GM23248 (cell line): ENCODE measurements at places on chromosomes 11 and 22. TPM values are rescaled to one million over a fixed set of nuclear protein-coding genes. Genes with fewer than 3 reads are reported as not detected.

- H3K36me3 ChIP-seq: no peaks in the 10 kb centered on the region
- H3K4me3 ChIP-seq: no peak overlapping the region
- no peak for DNase-seq
- no peak overlapping the region for H3K27ac ChIP-seq
- H3K27me3 ChIP-seq: no peaks in the 10 kb centered on the region
Measured at GRCh38 chr22:49514641-49515040, 313.0 kb downstream of the BRD1 start.

Gene SC5D
- total RNA-seq: 25.5 and 32.7 TPM in 2 replicates

DNA sequence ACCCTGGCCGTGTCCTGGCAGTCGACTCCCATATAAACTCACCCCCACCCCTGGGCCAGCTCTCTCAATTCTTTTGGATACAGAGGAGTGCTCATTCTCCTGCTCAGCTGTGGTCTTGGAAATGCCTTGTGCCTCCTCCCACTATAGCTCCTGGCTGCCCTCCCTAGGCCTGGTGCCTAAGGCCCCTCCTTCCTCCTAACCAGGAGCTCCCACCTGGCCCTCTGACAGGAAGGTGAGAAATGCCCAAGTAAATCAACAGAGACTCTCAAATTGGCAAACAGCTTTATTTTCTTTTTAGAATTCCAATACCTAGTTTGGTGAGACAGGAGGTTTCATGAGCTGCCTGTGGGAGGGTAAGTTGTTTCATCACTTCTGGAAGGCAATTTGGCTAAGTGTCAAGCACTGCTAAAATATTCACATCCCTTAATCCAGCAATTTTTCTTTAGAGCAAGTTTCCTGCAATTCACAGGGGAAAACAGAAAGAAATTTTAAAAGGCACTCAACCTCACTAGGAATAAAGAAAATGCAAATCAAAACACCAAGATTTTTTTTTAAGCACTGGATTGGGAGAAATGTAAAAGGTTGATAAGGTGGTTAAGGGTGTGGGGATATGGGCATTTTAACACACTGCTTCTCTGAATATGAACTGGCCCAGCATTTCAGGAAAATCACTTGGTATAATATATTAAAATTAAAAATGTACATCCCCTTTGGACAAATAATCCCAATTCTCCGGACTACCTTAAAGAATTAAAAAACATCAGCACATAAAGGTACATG is 209.7 kb upstream of the ARHGAP20 start:
- peak; percentile 59 for DNase-seq
- no peak overlapping the region for H3K27ac ChIP-seq
- H3K36me3 ChIP-seq: no peaks in the 10 kb centered on the region
- peaks cover 7% of the 10 kb centered on the region; the same call in 1 of the 2 replicates for H3K4me1 ChIP-seq

GRCh38 chr22:19680287-19680881 is 33.9 kb upstream of the SEPTIN5 start:
- DNase-seq: no peak
- peaks cover 18% of the 10 kb centered on the region; the same call in 1 of the 2 replicates for H3K27me3 ChIP-seq
- H3K4me3 ChIP-seq: no peak overlapping the region
- no peaks in the 10 kb centered on the region for H3K36me3 ChIP-seq
- H3K4me1 ChIP-seq: no peaks in the 10 kb centered on the region

Gene PELI3
- 8.1 and 10.5 TPM in 2 replicates for total RNA-seq

DNA sequence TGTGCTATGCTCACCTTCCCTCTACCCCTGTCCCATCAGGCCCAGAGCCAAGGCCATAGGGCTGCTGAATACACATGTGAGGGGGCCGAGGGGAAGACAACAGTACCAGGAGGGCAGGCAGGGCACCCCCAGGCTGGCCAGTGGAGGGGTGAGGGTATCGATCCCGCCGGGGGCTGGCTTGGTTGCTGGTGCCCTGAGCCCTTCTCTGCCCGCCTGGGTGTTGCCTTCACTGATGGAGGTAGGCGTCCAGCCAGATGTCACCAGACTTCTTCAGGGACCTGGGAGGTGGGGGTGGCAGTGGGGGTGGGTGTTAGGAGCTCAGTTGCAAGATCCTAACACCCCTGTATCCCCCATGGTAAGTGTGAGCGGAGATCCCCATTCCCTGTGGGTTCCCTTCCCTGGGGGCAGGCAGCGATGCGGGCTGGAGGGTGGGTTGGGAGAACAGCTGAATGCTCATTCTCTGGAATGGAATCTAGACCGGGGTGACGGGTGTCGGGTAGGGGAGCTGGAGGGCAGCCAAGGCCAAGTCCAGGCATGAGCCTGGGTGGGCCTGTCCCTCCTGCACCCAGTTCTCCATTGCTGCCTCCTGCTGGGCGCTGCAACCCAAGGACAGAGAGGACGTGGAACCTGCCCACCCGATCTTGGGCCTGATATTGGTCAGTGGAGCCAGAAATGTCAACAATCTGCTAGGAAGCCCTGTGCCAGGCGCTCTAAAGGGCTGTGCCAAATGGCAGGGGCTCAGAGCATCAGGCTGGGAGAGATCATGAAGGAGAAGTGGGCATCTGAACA is 17.6 kb downstream of the FADS3 start:
- no peak for DNase-seq
- no peak overlapping the region for H3K27ac ChIP-seq
- H3K4me1 ChIP-seq: peaks cover 4% of the 10 kb centered on the region; the same call in 1 of the 2 replicates

GRCh38 chr22:36830601-36831000 is 13.8 kb upstream of the PVALB start:
- no peak overlapping the region for H3K27ac ChIP-seq
- H3K27me3 ChIP-seq: peaks cover 54% of the 10 kb centered on the region
- no peaks in the 10 kb centered on the region for H3K36me3 ChIP-seq
- DNase-seq: no peak
- no peaks in the 10 kb centered on the region for H3K4me1 ChIP-seq

- no peak overlapping the region for H3K4me3 ChIP-seq
- DNase-seq: no peak
- peaks cover 16% of the 10 kb centered on the region for H3K4me1 ChIP-seq
- no peaks in the 10 kb centered on the region for H3K27me3 ChIP-seq
Measured at GRCh38 chr11:73158356-73159051, 16.4 kb upstream of the FCHSD2 start.

Gene SART1
- total RNA-seq: 27.7 and 38.3 TPM in 2 replicates

- peaks cover 16% of the 10 kb centered on the region for H3K4me1 ChIP-seq
- H3K36me3 ChIP-seq: peaks cover 51% of the 10 kb centered on the region
- no peaks in the 10 kb centered on the region for H3K27me3 ChIP-seq
- DNase-seq: peak; percentile 93
- H3K4me3 ChIP-seq: no peak overlapping the region
Measured at GRCh38 chr22:24325105-24325757, 54.6 kb downstream of the SPECC1L start.

GRCh38 chr22:28743852-28744251 is 2.0 kb downstream of the HSCB start:
- H3K27ac ChIP-seq: no peak overlapping the region
- DNase-seq: no peak
- H3K36me3 ChIP-seq: peaks cover 21% of the 10 kb centered on the region; the same call in 1 of the 2 replicates
- no peak overlapping the region for H3K4me3 ChIP-seq
- H3K27me3 ChIP-seq: no peaks in the 10 kb centered on the region
- 0 out of 2 replicates have a peak, but pooled peaks cover 6% of the 10 kb centered on the region for H3K4me1 ChIP-seq

DNA sequence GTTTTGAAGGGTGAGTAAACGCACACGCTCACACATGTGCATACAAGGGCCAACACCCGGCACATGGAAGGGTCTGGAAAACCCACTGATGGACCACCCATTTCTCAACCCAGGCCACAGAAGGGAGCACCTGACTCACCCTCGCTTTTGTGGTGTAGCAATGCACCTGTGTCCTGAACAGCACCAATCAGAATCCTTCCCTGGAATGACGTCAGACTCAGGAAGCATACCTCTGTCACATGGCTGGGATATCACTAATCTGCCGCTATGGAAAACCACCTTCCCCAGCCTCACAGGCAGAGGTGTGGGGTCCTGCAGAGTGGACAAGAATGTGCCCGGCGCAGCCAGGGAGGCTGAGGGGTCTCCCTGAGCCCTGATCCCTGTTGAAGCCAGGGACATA is 9.0 kb upstream of the OSM start:
- H3K4me3 ChIP-seq: no peak overlapping the region
- H3K27me3 ChIP-seq: no peaks in the 10 kb centered on the region
- H3K4me1 ChIP-seq: peaks cover 31% of the 10 kb centered on the region
- no peak overlapping the region for H3K27ac ChIP-seq

Gene ELFN2
- total RNA-seq: 0.89 and 1.1 TPM in 2 replicates

Gene CEND1
- total RNA-seq: 2.1 and 2.8 TPM in 2 replicates

DNA sequence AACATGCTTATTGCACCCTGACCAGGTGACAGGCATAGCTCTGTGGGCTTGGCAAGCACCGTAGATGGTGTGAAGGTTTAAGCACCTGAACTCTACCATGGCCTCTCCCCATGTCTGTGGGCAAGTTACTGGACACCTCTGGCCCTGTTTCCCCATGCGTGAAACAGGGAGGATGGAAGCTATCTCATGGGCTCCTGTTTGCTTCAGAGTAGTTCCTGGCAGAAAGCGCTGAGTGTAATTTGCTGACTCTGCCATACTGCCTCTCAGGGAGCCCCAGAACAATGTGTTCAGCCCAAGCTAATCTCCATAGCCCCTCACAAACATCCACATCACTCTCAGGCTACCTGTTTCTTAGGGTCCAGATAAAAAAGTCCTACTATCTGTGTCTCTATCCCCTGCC is 2.4 kb downstream of the CBX6 start:
- H3K4me1 ChIP-seq: peaks cover 6% of the 10 kb centered on the region
- H3K27me3 ChIP-seq: no peaks in the 10 kb centered on the region
- DNase-seq: no peak
- H3K36me3 ChIP-seq: no peaks in the 10 kb centered on the region
- no peak overlapping the region for H3K27ac ChIP-seq

- peak overlapping the region; percentile 76 for H3K27ac ChIP-seq
- H3K27me3 ChIP-seq: no peaks in the 10 kb centered on the region
- no peaks in the 10 kb centered on the region for H3K36me3 ChIP-seq
- peak; percentile 63 for DNase-seq
Measured at GRCh38 chr11:7019500-7020182, 505 bp downstream of the ZNF214 start.

Gene MUC15
- not detected in 2 replicates for total RNA-seq

GRCh38 chr11:76786441-76787014 is 3.4 kb downstream of the TSKU start:
- H3K4me1 ChIP-seq: peaks cover 30% of the 10 kb centered on the region
- no peaks in the 10 kb centered on the region for H3K36me3 ChIP-seq
- no peaks in the 10 kb centered on the region for H3K27me3 ChIP-seq
- no peak for DNase-seq
- no peak overlapping the region for H3K27ac ChIP-seq

Gene PHOX2A
- not detected in 2 replicates for total RNA-seq

- 0 out of 2 replicates have a peak, but pooled peaks cover 4% of the 10 kb centered on the region for H3K4me1 ChIP-seq
- H3K27me3 ChIP-seq: peaks cover 12% of the 10 kb centered on the region
- peak; percentile 6 for DNase-seq
- no peak overlapping the region for H3K27ac ChIP-seq
- no peak overlapping the region for H3K4me3 ChIP-seq
Measured at GRCh38 chr11:34481307-34481706, 32.3 kb downstream of the ELF5 start.

DNA sequence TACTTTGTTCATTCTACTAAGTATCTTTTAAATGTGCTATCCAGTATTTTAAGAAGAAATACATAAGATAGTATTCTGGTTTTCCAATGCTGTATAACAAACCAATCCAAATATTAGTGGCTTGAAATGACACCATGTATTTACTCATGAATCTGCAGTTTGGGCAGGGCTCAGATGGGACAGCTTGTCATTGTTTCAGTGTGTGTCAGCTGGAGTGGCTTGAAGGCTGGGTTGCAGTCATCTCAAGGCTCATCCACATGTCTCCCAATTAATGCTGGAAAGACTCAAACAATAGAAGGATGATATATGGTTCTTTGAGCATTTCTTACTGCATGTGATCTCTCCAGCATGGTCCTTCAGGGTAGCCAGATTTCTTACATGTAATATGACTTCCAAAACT is 146.2 kb downstream of the ARHGAP42 start:
- peaks cover 7% of the 10 kb centered on the region; the same call in 1 of the 2 replicates for H3K4me1 ChIP-seq
- H3K4me3 ChIP-seq: no peak overlapping the region
- no peaks in the 10 kb centered on the region for H3K27me3 ChIP-seq
- peak; percentile 13 for DNase-seq
- no peaks in the 10 kb centered on the region for H3K36me3 ChIP-seq
- H3K27ac ChIP-seq: no peak overlapping the region

DNA sequence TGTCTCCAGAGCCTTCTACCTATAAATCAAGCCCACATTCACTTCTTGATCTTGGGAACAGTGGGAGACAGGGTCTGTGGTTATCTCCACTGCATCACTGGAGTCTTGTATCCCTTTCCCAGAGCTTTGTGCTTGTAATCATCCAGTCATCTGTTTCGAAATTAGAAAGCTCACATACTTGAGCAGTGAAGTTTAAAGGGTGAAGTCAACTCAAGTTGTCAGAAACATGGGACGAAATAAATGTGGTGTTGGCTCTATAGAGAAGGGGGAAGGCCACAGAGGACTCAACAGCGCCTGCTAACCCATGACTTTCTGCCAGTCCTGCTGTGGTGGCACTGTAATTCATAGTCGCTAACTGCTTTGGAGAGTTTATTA is 197.5 kb downstream of the DBX1 start:
- DNase-seq: peak; percentile 90
- peaks cover 17% of the 10 kb centered on the region for H3K4me1 ChIP-seq
- peak overlapping the region; percentile 92 for H3K27ac ChIP-seq
- H3K27me3 ChIP-seq: no peaks in the 10 kb centered on the region

Gene KRTAP5-1
- total RNA-seq: not detected in 2 replicates

DNA sequence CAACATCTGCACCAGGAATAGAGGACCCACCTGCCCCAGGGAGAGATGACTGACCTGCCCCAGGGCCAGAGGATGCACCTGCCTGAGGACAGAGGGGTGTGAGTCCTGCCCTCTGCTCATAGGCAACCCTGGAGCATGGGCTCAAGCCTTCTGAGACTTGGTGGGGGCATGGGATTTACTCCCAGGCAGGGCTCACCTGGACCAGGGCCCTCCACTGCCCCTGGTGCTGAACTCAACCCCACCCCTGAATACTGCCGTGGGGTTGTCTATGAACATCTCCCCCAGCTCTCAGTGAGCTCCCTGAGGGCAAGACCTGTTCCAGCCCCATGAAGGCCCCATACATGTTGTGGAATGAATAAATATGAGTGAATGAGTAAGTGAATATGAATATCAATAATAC is 33.8 kb upstream of the MUC5AC start:
- H3K4me3 ChIP-seq: no peak overlapping the region
- no peak overlapping the region for H3K27ac ChIP-seq
- no peak for DNase-seq
- H3K36me3 ChIP-seq: no peaks in the 10 kb centered on the region

Gene DEFB131B
- not detected in 2 replicates for total RNA-seq

Gene ANKRD13D
- 27.6 and 42.9 TPM in 2 replicates for total RNA-seq

DNA sequence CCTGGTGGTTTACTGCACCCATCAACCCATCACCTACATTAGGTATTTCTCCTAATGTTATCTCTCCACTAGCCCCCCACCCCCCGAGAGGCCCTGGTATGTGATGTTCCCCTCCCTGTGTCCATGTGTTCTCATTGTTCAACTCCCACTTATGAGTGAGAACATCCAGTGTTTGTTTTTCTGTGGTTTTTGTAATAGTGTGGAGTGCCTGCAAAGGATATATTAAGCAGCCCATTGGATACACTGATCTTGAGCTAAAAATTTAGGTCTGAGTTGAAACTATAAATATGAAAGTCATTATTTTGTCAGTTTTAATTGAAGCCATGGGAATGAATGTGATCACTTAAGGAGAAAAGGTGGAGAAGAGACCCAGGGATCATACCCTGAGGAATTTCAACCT is 23.0 kb downstream of the MRPL48 start:
- no peak for DNase-seq
- no peaks in the 10 kb centered on the region for H3K36me3 ChIP-seq
- no peaks in the 10 kb centered on the region for H3K27me3 ChIP-seq

- H3K4me3 ChIP-seq: no peak overlapping the region
- no peak for DNase-seq
- no peak overlapping the region for H3K27ac ChIP-seq
- H3K27me3 ChIP-seq: peaks cover 27% of the 10 kb centered on the region
- no peaks in the 10 kb centered on the region for H3K4me1 ChIP-seq
- H3K36me3 ChIP-seq: no peaks in the 10 kb centered on the region
Measured at GRCh38 chr11:117438371-117439000, 110.8 kb downstream of the CEP164 start.
